CD4-positive, alpha-beta T cell (primary cell): ENCODE measurements at places on chromosomes 7 and 10.

DNA sequence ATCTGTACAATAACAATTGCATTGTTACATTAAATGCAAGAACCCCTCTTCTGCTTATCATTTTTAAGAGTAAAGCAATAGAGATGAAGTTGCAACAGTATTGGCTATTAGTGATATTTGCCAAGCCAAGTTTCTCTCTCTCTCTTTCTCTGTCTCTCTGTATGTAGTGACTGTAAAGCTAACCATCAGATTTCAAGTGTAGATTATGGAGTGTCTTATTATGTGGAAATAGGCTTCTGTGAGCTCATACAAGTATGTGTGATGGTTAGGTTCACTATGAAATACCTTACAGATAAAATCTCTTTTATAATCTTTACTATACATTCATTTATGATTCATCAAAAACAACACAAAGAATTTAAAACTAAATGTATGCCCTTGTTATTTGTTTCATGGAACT, 28.6 kb upstream of the NRP1 start:
- DNase-seq = no peak

- DNase-seq = no peak
These were observed 204.3 kb downstream of the MBL2 start for GRCh38 chr10:52568309-52568708.

DNA sequence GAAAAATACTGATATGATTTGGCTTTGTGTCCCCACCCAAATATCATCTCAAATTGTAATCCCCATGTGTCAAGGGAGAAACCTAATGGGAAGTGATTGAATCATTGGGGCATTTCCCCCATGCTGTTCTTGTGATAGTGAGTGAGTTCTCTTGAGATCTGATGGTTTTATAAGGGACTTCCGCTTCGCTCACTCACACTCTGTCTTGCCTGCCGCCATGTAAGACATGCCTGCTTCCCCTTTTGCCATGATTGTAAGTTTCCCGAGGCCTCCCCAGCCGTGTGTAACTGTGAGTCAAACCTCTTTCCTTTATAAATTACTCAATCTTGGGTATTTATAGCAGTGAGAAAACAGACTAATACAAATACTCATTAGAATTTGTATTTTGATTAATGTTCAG, 5.1 kb upstream of the MRPS17 start:
- DNase-seq = no peak

DNA sequence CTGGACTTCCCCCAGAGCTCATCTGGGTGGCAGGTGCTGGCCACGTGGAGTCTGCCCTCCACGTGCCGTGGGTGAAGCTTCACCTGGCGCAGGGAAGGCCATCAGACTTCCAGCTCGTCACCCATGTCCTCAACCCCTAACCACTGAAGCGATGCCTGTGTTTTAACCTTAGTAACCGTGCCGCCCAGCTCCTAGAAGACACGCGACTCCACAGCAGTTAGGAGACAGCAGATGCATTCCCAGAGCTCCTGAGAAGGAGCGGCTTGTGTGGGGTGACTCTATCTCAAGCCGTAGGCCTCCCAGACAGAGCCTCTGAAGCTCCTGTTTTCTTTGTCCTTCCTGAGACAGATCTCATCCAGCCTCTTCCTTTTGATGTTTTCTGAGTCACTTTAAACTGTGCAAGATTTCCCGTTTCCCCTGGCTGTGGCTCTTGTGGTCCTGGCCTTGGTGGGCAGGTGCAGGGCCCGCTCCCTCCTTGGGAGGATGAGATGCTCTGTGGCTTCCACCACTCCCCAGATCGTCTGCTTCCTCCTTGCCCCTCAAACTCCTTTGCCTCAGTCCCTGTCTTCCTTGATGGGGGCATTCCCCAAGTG, 41.4 kb upstream of the AP5Z1 start:
- DNase-seq = no peak

DNA sequence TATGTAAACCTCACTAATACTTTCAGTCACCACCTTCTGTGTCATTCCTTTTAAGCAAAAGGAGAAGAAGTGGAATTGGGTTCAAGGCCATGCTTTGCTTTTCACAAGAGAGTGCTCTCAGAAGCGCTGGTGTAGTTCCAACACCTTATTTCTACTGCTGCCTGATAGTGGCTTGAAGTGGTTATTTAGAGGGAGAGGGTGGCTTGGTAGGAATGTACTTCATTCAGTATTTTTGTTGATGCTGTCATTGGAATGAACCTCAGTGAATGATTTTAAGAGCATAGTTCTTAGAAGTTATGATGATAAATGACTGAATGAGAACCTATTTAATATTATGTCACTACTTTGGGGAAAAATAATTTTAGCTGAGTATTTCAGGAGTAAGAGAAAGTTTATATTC, 396.7 kb downstream of the EXOC4 start:
- DNase-seq = no peak
